ENCODE measurements at places on chromosomes 11 and 22.

- DNase-seq: no peak
These were observed 30.8 kb upstream of the LRRC10B start for GRCh38 chr11:61477727-61478148.

GRCh38 chr11:8019314-8020243 lies 32.4 kb downstream of the EIF3F start:
- DNase-seq: no peak

- no peak for DNase-seq
These were observed 35.3 kb downstream of the MMP13 start for GRCh38 chr11:102920118-102920684.

DNA sequence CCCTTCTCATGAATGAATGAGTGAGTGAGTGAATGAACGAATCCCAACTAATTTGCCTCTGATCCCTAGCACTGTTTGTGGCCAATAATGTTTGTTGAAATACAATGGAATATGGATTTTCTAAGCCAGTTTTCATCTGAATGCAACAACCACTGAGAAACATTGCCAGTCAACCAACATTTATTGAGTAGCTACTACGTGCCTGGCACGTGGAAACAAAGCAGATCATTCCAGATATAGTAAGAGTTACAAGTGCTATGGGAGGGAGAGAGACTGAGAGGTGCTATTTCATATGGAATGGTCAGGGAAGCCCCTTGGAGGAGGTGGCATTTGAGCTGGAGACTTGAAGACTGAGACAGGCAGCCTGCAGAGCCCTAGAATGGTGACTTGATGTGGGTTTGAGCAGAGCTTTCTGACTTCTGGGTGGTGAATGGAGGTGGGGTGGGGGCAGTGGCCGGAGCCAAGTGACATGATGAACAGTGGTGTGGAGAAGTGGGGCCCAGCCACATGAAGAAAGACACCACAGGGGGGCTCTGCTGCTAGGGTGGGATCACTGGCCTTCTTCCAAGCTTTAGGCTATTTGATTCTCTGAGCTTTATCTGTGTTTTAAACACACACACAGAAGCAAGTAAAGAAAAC lies 35.1 kb upstream of the SMTN start:
- no peak for DNase-seq

DNA sequence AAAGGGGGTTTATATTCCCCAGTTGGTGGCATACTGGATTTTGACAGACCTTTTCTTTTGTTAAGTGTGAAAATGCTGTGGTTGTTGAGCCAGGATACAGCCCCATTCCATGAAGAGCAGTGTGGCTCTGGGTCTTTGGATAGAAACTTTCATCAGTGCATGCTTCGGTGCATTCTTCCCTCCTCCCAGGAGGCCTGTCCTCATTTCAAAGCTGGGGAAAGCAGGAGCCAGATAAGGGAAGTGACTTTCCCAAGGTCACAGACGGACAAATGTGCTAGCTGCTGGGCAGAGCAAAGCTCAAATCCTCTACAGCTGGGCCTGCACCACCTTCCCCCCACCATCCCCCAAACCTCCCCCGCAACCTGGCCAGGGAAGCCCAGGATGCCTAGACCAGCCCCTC lies 184.5 kb upstream of the NTM start:
- no peak for DNase-seq

- no peak for DNase-seq
These were observed 977 bp upstream of the PGGHG start for GRCh38 chr11:287821-288477.

- no peak for DNase-seq
These were observed 341.8 kb upstream of the CCDC179 start for GRCh38 chr11:23201936-23202522.

- DNase-seq: no peak
These were observed 97.2 kb upstream of the BLID start for GRCh38 chr11:122213171-122213570.

- DNase-seq: peak; percentile 82
These were observed 340.8 kb upstream of the MTNR1B start for GRCh38 chr11:92628401-92629292.

- peak; percentile 44 for DNase-seq
These were observed 27.6 kb downstream of the RIBC2 start for GRCh38 chr22:45441138-45441537.

DNA sequence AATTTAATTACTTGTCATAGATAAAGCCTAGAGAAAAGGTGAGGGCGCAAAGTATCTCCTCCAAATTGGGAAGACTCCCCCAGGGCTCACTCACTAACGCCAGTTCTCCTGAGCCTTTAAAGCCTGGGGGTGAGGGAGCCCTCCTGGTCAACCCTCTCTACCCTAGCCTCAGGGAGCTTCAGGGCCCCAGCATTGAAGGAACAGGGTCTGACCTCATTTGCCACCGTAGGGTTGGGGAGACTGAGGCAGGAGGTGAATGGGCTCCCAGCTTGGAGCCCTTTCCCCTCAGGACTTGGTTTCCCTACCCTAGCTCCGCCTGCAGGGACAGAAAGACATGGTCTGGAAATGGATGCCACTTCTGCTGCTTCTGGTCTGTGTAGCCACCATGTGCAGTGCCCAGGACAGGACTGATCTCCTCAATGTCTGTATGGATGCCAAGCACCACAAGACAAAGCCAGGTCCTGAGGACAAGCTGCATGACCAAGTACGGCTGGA lies 1.7 kb downstream of the FOLR2 start:
- DNase-seq: no peak

- peak; percentile 49 for DNase-seq
These were observed 3.2 kb upstream of the CACNA1I start for GRCh38 chr22:39567135-39567946.

GRCh38 chr11:68843703-68844312 lies 2.1 kb upstream of the CPT1A start:
- DNase-seq: peak; percentile 89

GRCh38 chr11:17401841-17402240 lies 13.4 kb upstream of the KCNJ11 start:
- no peak for DNase-seq

GRCh38 chr22:38067761-38068360 lies 10.7 kb downstream of the PICK1 start:
- DNase-seq: no peak

DNA sequence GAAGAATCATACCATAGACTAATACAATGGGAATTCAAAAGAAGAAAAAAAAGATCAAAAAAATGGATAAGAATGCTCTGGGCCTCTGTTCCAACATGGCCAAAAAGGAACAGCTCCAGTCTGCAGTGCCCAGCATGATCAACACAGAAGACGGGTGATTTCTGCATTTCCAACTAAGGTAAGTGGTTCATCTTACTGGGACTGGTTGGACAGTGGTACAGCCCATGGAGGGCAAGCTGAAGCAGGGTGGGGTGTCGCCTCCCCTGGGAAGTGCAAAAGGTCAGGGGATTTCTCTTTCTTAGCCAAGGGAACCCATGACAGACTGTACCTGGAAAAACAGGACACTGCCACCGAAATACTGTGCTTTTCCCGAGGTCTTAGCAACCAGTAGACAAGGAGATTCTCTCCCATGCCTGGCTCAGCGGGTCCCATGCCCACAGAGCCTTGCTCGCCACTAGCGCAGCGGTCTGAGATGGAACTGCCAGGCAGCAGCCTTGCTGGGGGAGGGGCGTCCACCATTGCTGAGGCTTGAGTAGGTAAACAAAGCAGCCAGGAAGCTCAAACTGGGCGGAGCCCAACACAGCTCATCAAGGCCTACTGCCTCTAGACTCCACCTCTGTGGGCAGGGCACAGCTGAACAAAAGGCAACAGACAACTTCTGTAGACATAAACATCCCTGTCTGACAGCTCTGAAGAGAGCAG lies 428.4 kb downstream of the MN1 start:
- peak; percentile 98 for DNase-seq

GRCh38 chr22:18104566-18104965 lies 6.0 kb upstream of the TUBA8 start:
- peak; percentile 22 for DNase-seq

GRCh38 chr22:22329792-22330191 lies 85.2 kb downstream of the VPREB1 start:
- DNase-seq: no peak

GRCh38 chr11:134100171-134100570 lies 31.3 kb downstream of the JAM3 start:
- DNase-seq: no peak

GRCh38 chr22:41828516-41828915 lies 4.4 kb upstream of the SREBF2 start:
- peak; percentile 83 for DNase-seq

- no peak for DNase-seq
These were observed 21.9 kb upstream of the EIF3D start for GRCh38 chr22:36550701-36551495.

- DNase-seq: no peak
These were observed 29.3 kb downstream of the PHLDB1 start for GRCh38 chr11:118636569-118637290.

DNA sequence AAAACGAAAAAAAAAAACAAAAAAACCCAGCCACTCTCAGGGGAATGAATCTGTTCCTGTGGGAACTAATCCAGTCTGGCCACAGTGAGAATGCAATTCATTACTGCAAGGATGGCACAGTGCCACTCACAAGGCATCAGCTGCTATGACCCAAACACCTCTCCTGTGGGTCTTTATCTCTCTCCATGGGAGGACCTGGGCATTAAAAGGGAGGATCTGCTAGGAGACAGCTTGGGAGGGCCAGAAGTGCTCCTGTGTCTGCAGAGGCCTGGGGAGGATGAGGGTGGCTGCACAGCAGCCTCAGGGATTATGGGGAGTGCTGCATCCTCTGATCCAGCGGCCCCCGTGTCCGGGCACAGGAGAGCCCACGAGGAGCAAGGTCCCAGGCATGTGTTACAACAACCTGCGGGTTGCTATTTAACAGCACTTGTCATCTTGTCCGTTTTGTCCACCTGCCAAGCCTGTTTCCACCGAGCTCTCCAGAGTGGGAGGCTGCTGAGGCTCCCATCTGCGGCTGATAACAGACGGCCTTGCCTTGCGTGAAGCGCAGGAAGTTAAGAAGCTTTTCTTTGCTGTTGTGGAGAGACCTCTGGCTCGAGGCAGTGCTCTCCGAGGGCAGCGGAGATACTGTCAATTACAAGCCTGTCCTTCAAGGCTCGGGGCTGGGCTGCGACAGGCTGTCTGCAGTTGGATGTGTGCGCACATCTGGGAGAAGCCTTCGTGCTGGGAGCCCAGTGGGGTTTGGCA lies 97.7 kb downstream of the NXPE2 start:
- DNase-seq: no peak

- no peak for DNase-seq
These were observed 116.5 kb downstream of the SPON1 start for GRCh38 chr11:14079011-14079410.

DNA sequence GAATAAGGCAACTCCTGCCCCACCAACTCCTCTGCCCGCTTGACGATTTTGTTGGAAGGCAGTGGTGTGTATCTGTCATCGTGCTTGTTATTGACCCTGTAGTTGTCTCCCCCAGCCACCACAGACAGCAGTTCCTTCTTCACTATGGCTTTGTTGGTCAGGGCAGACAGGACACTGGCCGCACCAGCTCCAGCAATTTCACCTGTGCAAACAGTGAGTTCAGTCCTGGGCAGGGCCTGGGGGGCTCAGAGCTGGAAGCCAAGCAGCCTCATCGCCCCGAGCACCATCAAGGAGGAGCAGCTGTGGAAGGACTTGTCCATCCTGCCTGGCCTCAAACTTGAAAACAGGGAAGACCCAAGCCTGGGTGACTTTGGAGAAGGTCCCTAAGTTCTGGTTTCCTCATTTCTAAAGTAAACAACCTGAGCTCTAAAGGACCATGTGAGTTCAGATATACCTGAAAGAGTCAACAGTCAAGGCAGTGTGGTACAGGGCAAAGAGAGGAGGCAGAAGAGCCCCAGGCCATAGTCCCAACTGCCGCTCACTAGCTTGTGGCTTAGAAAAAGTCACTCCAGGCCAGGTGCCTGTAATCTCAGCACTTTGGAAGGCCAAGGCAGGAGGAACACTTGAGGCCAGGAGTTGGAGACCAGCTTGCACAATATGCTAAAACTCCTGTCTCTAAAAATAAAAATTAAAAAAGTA lies 4.6 kb downstream of the PLAAT2 start:
- no peak for DNase-seq

DNA sequence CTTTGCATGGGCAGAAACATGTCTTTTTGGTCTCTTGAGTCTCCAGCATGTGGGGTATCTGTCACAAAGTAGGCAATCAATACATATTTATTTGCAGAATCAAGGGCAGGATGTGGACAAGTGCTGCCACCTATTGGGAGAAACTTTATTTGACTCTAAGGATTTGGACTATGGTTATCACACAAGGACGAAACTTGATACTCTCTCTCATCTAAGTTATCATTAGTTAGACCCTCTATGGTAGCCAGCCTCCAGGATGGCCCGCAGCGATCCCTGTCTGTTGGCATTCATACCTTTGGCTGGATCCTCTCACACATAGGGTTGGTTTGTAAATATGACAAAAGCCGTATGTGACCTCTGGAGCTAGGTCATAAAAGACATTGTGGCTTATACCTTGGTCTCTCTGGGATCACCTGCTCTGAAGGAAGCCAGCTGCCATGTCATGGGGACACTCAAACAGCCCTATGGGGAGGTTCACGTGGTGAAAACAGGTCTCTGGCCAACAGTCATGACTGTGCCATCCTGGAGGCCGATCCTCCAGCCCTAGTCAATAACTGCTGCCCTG lies 1.1 kb upstream of the FBXO7 start:
- DNase-seq: peak; percentile 59

- DNase-seq: no peak
These were observed 2.5 kb downstream of the PLAAT2 start for GRCh38 chr11:63560506-63561180.

DNA sequence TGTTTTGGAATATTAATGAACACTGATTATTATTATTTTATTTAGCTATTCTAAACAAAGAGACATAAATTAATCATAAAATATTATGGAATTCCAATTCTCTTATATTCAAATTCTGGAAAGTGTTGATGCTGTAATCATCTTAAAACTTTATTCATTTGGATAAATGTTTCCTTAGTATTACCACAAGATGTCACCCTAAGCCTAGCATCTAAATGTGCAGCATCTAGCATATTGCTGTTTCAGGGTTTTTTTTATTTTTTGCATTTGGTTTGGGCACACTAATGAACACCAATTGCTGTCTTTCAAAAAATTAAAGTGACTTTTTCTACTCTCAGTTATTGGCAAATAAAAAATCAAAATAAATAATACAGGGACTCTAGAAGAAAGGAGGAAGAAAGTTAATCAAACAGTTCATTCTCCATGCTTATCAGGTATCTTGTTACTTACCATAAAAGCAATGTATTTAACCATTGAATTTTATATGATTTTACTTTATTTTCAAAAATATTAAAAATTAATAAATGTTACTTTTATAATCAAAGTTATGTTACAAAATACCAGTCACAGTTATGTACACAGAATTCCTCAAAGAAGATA lies 31.8 kb downstream of the DLG2 start:
- DNase-seq: peak; percentile 10

GRCh38 chr11:61474013-61474643 lies 34.4 kb upstream of the LRRC10B start:
- DNase-seq: no peak

DNA sequence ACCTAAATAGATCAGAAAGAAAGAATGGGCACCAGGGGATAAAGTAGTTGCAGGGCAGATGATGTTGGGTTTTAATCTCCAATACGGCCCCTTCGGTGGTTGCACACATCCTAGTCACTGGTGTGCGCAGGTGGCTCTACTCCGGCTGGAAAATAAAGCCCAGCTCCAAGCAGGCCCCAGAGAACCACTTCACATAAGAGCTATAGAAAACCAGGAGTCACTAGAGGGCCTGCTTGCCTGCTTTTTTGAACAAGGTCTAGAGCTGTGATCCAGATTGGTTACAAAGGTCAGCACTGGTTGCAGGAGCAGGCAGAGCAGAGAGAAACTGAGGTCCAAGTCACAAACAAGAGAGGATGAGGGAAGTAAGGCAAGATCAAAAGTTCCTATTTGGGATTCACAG lies 41.5 kb upstream of the MS4A8 start:
- DNase-seq: peak; percentile 92

All from DMS153 (cell line).